Karpas-422 (cell line): ENCODE measurements at places on chromosomes 4 and X. TPM values are rescaled to one million over a fixed set of nuclear protein-coding genes. Genes with fewer than 3 reads are reported as not detected.

PDE6B gene
- not detected in 2 replicates for total RNA-seq

GRCh38 chr4:10180603-10180926, 64.0 kb upstream of the WDR1 start:
- no peak for DNase-seq

DNA sequence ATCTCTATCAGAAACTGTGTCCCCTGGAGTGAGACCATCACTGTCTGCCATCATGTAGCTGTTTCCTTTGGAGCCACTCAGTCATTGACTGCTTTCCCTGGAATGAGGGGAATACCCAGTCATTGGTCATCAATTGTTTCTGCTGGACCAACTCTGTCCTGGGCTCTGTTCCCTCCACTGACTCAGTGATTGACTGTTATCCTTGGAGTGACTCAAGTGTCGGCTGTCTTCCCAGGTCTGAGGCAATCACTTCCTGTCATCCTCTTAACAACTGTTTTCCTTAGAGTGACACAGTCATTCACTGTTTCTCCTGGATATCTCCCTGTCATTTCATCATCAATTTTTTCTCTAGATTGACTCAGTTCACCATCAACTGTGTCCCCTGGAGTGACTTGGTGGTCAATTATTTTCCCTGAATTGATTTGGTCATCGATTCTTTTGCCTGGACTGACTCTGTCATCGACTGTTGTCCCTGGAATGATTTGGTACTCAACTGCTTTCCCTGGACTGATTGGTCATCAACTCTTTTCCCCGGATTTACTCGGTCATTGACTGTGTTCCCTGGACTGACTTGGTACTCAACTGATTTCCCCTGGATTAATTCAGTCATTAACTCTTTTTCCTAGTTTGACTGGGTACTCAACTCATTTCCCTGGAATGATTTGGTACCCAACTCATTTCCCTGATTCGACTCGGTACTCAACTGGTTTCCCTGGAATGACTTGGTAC, 327.9 kb upstream of the VCX start:
- DNase-seq = no peak

GRCh38 chr4:151316645-151317044, 8.8 kb downstream of the SH3D19 start:
- no peak for DNase-seq

GRCh38 chr4:16890651-16891050, 7.8 kb downstream of the LDB2 start:
- DNase-seq = no peak

DNA sequence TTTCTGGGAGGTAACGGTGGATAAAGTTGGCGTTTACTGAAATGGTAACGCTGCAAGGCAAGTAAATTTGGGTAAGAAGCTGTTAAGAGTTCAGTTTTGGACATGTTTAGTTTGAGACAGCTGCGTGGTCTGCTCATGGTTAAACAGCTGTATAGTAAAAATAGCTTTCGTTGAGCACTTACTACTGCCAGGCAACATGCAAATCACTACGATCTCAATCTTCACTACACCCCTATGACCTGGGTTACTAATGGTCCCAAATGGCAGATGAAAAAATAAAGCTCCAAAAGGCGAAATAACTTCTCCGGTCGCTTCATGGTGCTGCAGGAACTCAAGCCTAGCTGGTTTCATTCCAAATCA, 22.2 kb downstream of the FABP2 start:
- DNase-seq = peak; percentile 79

MAGEA2 gene
- not detected in 2 replicates for total RNA-seq

DNA sequence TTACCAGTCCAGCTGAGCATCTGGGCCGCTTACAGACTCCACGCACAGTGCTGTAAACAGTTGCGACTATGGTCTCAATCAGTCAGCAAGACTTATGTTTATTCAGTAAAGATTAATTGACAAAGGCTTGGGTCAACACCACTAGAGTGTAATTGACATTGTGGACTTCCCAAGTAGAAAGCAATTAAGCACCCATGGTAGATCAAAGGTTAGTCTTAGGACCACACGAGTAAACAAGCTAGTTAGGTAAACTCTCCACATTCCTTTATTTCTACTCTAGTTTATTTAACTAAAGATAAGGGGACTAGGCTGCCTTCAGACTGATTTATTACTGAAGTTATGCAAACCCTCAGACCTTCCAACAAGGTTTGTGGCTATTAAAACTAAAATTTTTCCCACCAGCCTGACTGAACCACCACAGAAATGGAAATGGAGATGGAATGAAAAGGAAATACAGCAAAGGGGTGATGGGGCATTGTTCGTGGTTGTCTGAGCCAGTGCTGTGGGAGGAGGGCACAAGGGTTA, 44.2 kb downstream of the MTHFD2L start:
- no peak for DNase-seq

AFM gene
- not detected in 2 replicates for total RNA-seq

GRCh38 chr4:47263721-47264120, 199.8 kb downstream of the COMMD8 start:
- no peak for DNase-seq

DNA sequence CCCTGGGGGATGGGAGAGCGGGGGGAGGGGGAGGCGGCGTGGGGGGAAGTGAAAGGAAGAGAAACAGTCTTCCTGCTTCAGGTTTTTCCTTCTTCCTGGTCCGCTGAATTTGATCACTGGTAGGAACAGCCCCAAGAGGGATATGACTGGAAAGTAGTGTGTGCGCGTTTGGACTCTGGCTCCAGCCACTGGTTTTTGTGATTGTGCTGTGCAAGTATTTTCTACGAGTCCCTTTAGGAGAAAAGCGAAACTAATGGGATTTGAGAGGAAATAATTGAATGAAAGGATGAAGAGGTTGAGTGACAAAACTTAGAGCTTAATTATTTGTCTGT, 836 bp downstream of the PRRG1 start:
- DNase-seq = no peak

DNA sequence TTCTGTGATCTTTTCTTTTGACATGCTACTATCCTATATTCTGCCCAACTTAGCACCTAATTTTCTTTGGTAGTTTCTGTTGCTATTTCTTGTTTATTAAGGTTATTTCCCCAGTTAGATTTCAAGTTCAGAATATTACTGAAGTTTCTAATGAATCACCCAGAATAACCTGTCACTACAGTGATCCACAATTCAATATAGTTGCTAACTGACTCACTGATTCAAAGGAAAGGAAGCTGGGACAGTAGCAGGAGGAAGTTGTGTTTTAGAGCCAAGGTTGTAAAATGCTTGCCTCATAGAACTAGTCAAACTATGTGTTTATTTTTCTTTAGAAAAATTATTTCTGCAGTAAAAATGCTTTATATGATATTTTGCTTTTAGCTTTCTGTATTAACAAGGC, 37.4 kb downstream of the PAK3 start:
- no peak for DNase-seq

DNA sequence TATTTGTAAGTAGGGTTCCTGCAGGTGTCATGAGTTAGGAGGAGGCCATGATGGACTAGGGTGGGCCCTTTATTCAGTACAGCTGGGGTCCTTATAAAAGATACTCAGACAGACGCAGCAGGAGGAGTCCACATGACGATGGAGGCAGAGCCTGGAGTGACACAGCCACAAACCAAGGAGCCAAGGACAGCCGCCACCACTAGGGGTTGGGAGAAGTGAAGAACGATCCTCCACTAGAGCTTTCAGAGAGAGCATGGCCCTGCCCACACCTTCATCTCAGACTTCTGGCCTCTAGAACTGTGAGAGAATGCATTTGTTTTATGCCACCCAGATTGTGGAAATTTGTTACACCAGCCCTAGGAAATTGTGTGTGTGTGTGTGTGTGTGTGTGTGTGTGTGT, 31.1 kb downstream of the JAKMIP1 start:
- DNase-seq = no peak
